ENCODE measurements at places on chromosomes 1 and 21.
A peak's percentile ranks its signal among the peaks of the same experiment; 100 is the strongest.

- peak; percentile 99 for DNase-seq
Observed at GRCh38 chr1:203173566-203173965, 2.1 kb downstream of the MYBPH start.

DNA sequence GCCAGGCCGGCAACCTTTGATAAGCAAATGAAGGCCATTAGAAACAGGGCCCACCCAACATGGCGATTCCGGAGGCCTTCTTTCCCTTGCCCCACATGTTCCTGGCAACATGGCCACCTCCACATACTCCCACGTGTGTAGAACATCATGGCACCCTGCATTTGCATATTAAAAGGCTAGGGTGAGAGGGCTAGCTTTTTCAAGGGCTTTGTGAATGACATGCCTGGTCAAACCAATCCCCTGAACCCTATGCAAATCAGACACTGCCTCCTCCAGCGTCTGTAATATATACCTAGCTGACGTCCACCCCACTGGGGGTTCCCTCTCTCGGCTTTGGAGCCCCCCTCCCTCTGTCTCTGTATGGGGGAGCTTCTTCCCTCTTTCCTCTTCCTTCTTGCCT, 1.6 kb downstream of the ADCY10 start:
- no peak for DNase-seq

- DNase-seq = no peak
Observed at GRCh38 chr21:38993561-38993960, 187.8 kb downstream of the ETS2 start.

- peak; percentile 63 for DNase-seq
Observed at GRCh38 chr1:197868751-197869489, 33.5 kb upstream of the C1orf53 start.

GRCh38 chr1:51651552-51651942, 34.7 kb downstream of the OSBPL9 start:
- DNase-seq = no peak

DNA sequence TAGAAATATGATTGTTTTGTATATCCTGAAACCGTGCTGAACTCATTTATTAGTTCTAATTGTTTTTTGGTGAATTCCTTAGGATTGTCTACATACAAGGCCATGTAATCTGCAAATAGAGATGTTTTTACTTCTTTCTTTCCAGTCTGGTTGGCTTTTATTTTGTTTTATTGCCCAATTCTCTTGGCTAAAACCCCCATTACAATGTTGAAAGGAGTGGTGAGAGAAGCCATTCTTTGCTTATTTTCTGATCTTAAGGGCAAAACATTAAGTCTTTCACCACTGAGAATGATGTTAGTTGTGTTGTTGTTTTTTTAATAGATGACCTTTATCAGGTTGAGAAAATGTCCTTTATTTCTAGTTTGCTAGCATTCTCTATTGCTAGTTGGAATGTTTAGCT, 157.3 kb downstream of the NTMT2 start:
- no peak for DNase-seq

DNA sequence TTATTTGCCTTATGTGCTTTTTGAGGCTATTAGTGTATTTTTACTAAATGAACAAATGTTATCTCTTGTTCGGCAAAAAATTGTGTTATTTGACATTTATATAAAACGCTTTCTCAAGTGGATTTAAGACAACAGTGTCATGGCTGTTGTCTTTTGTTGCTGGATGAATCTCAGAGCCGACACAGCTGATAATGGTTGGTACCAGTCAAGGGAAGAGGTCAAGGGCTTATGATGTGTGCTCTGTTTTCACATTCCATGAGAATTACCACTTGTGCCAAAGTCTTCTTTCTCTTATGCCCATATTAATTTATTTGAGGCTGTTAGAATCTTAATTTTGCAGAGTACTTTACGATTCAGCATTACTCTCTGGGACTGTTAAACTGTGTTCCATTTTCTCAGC, 17.9 kb upstream of the CD101 start:
- DNase-seq = no peak

DNA sequence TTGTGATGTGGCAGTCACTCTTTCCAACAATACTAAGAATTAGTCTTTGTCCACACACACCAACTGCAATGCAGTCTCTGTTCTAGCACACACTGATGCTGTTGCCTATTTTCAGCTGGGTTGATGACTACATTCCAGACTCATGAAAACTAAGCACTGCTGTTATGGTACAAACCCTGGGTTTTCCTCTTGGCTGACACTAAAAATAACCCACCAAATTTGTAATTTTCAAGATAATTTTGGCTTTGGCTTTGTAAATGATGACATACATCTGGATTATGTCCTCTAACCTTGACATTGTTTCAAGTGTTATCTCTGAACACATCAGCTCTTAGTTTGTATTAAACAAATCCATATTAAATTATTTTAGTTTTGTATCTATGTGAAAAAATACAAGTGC, 444.8 kb downstream of the PTPRC start:
- DNase-seq = no peak

GRCh38 chr1:226887006-226887405, 16.6 kb downstream of the PSEN2 start:
- no peak for DNase-seq
